ENCODE measurements at places on chromosomes 11 and 22. TPM values are rescaled to one million over a fixed set of nuclear protein-coding genes. Genes with fewer than 3 reads are reported as not detected.

GRCh38 chr11:117199053-117199915, at the start of gene TAGLN:
TAGLN (plus strand) TSS chr11:117199370; CDS start chr11:117203014, 3,644 bp downstream.
- peak; percentile 74 for DNase-seq

GRCh38 chr11:30174265-30175020, 56.4 kb upstream of the FSHB start:
- DNase-seq, result no peak

- no peak for DNase-seq
Observed at GRCh38 chr22:44709881-44710392, 7.9 kb downstream of the PRR5 start.

DNA sequence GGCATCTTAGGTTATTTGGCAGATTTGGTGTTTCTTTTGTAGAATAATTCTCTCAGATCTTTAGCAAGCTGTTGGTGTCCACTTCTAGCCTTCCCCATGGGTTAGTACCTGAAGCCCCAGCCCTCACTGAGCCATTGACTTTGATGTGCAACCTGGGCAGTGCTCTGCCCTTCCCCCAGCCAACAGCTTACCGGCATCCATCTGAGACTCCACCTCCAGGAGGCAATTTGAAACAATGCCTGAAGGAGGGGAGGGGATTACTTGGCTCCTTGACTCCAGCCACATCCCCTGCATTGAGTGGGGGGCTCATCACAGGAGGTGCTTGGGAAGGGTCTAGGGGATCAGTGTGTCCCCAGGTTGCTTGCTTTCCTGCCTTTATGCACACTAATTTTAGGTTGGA, 114.8 kb downstream of the TRIM29 start:
- no peak for DNase-seq

GRCh38 chr22:38570779-38571364, 889 bp upstream of the DMC1 start:
- peak; percentile 38 for DNase-seq

The CCDC81 gene
- 4.5 TPM for total RNA-seq

GRCh38 chr11:69635804-69636511, 5.0 kb upstream of the CCND1 start:
- no peak for DNase-seq

The HBB gene
- 10.5 TPM for total RNA-seq

The OMP gene
- not detected for total RNA-seq

GRCh38 chr11:115616971-115617370, 112.8 kb upstream of the CADM1 start:
- no peak for DNase-seq

- DNase-seq, result no peak
Observed at GRCh38 chr11:13776134-13776815, 107.8 kb downstream of the FAR1 start.

GRCh38 chr11:113685654-113686359, 20.3 kb downstream of the TMPRSS5 start:
- DNase-seq, result no peak

- DNase-seq, result no peak
Observed at GRCh38 chr11:100472727-100473389, 214.2 kb upstream of the ARHGAP42 start.

The RAPSN gene
- not detected for total RNA-seq

GRCh38 chr22:35605851-35606481, 11.2 kb downstream of the MB start:
- no peak for DNase-seq

GRCh38 chr11:63547061-63547460, 10.5 kb downstream of the PLAAT4 start:
- DNase-seq, result no peak

GRCh38 chr11:62842171-62842741, 2.9 kb upstream of the WDR74 start:
- peak; percentile 13 for DNase-seq

DNA sequence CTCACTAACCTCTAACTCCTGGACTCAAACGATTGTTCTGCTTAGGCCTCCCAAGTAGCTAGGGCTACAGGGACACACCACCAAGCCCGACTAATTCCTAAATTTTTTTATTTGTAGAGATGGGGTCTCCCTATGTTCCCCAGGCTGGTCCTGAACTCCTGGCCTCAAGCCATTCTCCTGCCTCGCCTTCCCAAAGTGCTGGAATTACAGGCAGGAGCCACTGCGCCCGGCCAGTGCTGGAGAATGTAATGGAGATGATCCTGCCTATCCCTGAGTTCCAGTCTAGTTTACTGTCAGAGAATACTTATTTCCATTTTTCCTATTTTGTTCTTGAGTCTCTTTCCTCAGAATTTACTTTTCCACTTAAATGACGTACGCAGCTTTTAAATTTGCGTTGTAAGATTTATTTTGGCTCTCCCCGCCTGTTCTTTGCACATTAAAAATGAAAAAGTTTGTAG, at the start of gene CHEK1:
Gene CHEK1 (plus strand): TSS at position 408 of the 458 bp plus-strand sequence. CDS start 1,606 bp downstream, outside the sequence.
- no peak for DNase-seq

The ABCC8 gene
- total RNA-seq, result 14.0 TPM

DNA sequence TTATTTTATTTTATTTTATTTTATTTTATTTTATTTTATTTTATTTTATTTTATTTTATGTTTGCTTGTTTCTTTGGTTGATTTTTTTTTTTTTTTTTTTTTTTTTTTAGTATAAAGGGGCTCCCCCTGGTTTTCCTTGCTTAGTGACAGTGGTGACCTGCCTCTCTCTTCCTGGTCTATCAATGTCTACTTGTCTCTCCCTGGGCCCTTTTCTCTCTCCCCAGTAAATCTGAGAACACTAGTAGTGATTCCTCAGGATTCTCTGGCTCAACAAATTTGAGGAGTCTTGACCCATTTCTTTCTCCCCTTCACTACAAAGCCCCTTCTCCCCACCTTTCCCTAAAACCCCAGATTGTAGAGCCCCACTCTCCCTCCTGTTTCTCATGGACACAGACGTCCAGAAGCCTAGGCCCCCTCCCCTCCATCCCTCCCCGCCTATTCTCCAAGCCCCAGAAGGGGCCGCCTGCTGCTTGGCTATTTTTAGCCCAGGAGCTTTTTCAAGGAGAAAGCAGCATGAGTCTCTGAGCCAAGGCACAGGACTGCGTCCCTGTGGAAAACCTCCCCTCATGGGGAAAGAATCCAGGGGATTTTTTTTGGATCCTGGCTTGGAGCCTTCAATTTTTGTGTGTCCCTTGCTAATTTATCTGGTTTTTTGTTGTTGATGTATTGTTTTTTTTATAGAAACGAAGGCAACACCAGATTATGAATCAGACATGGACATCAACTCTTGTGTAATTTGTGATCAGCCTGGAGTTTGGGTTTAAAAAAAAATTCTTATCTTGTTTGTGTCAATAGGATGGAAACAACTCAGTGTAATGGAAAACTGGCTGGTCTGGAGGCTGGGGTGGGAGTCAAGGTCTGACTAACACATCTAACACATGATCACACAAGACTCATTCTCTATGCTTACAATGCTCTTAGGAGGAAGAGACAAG, 17.5 kb upstream of the ACCSL start:
- DNase-seq, result no peak

GRCh38 chr11:116510886-116511650, 261.7 kb downstream of the BUD13 start:
- no peak for DNase-seq

DNA sequence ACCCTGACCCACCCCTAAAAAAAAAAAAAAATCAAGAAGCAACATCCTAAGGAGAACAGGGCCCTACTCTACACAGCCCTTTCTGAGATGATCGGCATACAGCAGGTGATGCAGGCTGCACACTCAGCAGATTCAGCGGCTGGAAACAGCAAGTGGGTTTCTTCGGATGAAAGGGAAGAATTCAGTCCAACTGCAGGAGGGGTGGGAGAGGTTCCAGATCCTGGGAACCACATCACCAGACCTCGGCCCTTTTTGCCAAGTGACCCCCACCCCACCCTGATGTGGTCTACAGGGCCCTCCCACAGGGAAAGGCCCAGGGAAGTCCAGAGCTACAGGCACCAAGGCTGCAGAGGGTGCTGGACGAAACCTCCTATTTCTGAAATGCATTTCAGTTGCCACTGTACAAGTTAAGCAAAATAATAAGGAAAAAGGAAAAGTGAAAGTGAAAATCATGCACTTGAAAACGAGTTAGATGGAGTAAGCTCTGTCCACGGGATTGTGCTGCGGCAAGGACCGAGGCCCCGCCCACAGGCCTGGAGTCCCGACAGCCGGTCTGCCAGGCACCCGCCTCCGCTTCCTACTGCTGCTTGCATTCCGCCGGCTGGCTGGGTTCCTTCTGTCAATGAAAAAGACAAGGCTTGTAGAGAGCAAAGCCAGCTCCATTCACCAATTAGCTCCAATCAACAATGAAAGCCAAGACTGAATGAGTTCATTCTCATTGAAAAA, 16.0 kb upstream of the PHLDA2 start:
- peak; percentile 98 for DNase-seq

The LGALS12 gene
- not detected for total RNA-seq

The IL18 gene
- total RNA-seq, result 18.3 TPM

DNA sequence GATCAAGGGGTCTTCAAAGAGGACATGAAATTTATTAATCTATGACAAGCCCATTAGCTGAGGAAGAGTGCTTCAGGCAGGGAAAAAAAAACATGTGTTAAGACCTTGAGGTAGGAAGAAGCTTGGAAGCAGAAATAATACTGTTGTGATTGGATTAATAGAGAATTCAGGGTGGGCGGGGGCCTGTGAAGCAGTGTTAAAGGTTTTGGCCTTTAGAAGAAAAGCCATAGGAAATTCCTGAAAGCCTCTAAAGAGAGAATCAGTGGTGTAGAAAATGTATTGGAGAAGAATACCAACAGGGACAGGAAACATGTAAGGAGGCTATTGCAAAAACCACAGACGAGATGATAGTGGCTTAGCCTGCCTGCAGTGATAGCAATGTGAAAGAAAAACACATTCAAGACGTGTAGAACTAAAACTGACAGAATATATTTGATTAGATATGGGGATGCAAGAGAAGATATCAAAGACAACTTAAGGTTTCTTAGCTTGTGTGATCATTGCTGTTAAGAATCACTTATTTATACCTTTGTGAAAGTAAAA, 404.4 kb upstream of the ANO3 start:
- no peak for DNase-seq

GRCh38 chr11:12962306-12962705, 46.8 kb upstream of the RASSF10 start:
- no peak for DNase-seq

The UBQLN3 gene
- total RNA-seq, result 0.56 TPM

GRCh38 chr22:33656808-33657628, 263.3 kb downstream of the LARGE1 start:
- DNase-seq, result no peak

- peak; percentile 100 for DNase-seq
Observed at GRCh38 chr11:65487467-65488272, 11.2 kb upstream of the MALAT1 start.

GRCh38 chr11:18375941-18376340, 18.4 kb upstream of the LDHA start:
- no peak for DNase-seq

GRCh38 chr22:46613606-46614021, 6.6 kb upstream of the GRAMD4 start:
- no peak for DNase-seq

The ACTN3 gene
- not detected for total RNA-seq

GRCh38 chr22:49142296-49142695, 685.4 kb downstream of the BRD1 start:
- no peak for DNase-seq

The SCN4B gene
- total RNA-seq, result 13.4 TPM

The PANX2 gene
- total RNA-seq, result 12.1 TPM

DNA sequence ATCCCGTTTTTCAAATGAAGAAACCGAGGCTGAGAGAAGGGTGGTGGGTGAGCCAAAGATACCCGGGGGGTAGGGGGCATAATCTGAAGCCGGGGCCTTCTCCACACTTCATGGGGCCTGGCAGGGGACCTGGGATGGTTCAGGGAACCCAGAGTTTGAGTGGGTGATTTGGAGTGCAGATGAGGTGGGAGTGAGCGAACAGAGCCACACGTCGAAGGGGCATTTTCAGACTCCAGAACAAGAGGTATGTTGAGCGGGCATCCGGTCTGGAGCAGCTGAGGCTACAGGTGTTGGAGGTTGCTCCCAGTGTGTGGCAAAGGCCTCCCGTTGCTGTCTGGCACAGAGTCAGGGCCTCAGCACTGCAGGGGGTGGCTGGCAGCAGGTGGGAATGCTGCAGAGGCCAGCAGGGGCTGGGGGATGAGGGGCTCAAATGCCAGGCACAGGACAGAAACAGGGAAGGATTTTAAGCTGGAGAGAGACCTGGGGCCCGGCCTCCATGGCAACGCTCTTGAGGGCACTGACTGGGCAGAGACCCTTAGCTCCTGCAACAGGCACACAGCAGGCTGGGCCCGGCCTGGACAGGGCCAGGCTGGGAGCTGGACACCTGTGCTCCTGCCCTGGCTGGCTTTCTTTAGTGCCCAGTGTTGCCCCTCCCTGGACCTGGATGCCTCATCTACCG, 46.2 kb downstream of the WNT11 start:
- no peak for DNase-seq

- peak; percentile 42 for DNase-seq
Observed at GRCh38 chr11:62708793-62709192, 1.3 kb downstream of the GNG3 start.

GRCh38 chr11:62502030-62502730, 44.4 kb downstream of the AHNAK start:
- DNase-seq, result no peak

DNA sequence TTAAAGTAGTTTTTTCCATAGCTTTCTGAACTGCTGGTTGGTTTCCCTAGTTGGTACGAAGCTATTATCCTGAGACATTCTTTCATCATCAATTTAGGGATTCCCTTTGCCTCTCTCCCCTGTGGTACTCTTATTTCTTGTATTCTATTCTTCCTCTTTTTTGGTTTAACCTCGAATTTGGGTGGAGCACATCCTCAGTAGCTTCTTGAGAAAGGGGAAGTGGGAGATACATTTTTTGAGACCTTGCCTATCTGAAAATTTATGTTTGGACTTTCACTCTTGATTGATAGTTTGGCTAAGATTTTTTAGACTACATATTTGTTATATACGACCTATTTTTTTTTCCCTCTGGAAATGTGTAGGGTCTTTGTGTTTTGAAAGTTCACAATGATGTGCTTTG, 121.7 kb upstream of the ZBED5 start:
- DNase-seq, result no peak

GRCh38 chr22:38422611-38423511, 32.1 kb downstream of the KCNJ4 start:
- peak; percentile 76 for DNase-seq

The TIGD3 gene
- not detected for total RNA-seq

GRCh38 chr22:49573109-49573765, 254.4 kb downstream of the BRD1 start:
- no peak for DNase-seq
